Tibial artery (tissue), 4 donors: ENCODE measurements at places on chromosomes 6 and 20.

- no peaks in the 10 kb centered on the region for H3K27me3 ChIP-seq
- H3K36me3 ChIP-seq: no peaks in the 10 kb centered on the region
- H3K4me1 ChIP-seq: no peaks in the 10 kb centered on the region
- no peak for DNase-seq
- H3K27ac ChIP-seq: no peak overlapping the region
Measured at GRCh38 chr20:53608071-53608455, 14.4 kb upstream of the ZNF217 start.

- H3K27me3 ChIP-seq: no peaks in the 10 kb centered on the region
- DNase-seq: no peak
- no peak overlapping the region for H3K4me3 ChIP-seq
Measured at GRCh38 chr20:48919882-48920526, 1.5 kb upstream of the ARFGEF2 start.

DNA sequence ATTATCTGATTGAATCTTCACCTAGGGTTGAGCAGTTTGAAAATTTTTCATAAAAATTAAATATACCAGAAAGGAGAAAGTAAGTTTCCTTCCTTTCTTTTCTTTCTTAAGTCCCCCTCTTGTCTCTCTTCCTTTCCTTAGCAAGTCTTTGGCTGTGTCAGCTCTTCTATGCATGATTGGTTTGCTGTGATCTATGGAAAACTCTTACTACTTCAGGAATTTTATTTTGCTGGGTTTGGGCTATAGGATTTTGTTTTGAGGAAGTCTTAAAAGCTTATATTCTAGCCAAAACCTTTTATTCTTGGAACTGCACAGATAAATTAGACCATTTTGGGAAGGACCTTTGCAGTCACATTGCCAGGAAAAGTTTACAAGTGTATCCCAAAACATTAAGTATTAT is 173.4 kb upstream of the CITED2 start:
- H3K4me3 ChIP-seq: no peak overlapping the region
- peaks cover 27% of the 10 kb centered on the region for H3K4me1 ChIP-seq
- H3K27me3 ChIP-seq: no peaks in the 10 kb centered on the region

DNA sequence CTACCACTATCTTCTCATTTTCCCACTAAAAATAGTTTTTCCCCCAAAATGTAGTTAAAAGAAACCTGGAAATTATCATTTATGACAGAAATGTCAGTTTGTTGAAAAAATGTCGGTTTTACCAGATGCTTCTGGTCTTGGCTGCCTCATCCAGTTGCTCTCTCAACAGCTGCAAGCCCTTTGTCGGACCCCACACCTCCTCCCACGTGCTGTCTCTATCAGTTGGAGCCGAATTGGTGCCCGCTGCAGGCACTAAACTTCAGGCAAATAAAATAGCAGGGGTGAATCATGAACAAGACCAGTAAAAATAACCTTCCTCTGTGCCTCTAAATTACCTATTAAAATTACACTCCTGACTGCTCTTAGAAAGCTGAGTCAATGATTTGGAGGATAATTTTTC is 129.5 kb upstream of the CEP162 start:
- H3K4me1 ChIP-seq: peaks cover 15% of the 10 kb centered on the region
- no peak overlapping the region for H3K4me3 ChIP-seq
- H3K27me3 ChIP-seq: no peaks in the 10 kb centered on the region
- no peak for DNase-seq

GRCh38 chr6:153032255-153032882 is 29.9 kb upstream of the MTRF1L start:
- no peak overlapping the region for H3K4me3 ChIP-seq
- H3K27me3 ChIP-seq: no peaks in the 10 kb centered on the region
- no peaks in the 10 kb centered on the region for H3K36me3 ChIP-seq

DNA sequence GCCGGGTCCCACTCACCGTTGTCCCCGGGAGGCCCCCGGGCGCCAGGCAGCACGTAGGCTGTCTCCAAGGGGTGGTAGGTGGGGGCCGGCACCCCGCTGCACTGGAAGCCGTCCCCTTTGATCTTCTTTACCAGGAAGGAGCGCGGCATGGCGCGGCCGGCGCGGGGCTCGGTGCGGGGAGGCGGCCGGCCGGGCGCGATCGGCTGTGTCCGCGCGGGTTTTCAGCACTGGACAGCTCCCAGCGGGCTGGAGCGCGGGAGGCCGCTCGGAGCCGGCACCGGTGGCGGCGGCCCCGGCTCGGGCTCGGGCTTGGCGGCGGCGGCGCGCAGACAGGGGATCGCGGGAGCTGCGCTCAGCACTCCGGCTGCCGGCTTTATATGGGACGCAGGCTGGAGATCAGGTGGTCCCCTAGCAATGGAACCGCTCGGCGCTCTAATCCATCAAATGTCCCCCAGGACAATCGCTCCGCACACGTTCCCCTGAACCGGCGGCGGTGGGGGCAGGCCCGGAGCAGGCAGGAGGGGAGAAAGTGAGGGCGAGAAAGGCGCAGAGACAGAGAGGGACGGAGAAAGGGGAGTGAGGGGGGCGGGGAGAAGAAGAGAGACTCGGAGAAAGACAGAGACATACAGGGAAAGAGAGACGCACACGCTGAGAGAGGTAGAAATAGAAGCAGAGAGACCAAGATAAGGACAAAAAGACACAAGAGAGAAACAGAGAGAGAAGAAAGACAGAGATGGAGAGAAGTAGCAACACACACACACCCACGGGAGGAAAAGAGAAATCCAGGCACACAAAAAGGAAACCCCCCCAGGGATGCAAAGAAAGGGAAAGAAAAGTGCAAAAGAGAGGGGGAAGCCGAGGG is at the start of gene SCRT2:
Gene SCRT2 (minus strand): TSS at position 350 of the 862 bp plus-strand sequence. CDS start 201 bp downstream, at position 149.
- H3K27me3 ChIP-seq: peaks cover 78% of the 10 kb centered on the region
- no peak within 1 kb of the TSS for H3K27ac ChIP-seq
- DNase-seq: peak; percentile 66
- no peaks in the 10 kb centered on the region for H3K4me1 ChIP-seq

DNA sequence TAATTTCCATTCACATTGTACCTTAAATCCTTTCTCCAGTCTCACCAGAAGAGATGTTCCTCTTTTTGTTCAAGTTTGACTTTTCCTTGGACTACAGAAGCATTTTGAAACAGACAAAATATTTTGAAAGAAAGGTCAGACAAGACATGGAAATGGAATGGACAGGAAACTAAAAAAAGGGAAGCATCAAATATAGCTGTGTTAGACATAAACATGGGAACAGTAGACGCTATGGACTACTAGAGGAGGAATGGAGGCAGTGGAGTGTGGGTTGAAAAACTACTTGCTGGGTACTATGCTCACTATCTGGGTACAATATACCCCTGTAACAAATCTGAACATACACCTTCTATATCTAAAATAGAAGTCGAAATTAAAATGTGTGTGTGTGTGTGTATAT is 4.1 kb upstream of the FAM135A start:
- DNase-seq: no peak
- H3K4me1 ChIP-seq: peaks cover 7% of the 10 kb centered on the region
- H3K4me3 ChIP-seq: no peak overlapping the region
- no peaks in the 10 kb centered on the region for H3K36me3 ChIP-seq
- no peaks in the 10 kb centered on the region for H3K27me3 ChIP-seq

DNA sequence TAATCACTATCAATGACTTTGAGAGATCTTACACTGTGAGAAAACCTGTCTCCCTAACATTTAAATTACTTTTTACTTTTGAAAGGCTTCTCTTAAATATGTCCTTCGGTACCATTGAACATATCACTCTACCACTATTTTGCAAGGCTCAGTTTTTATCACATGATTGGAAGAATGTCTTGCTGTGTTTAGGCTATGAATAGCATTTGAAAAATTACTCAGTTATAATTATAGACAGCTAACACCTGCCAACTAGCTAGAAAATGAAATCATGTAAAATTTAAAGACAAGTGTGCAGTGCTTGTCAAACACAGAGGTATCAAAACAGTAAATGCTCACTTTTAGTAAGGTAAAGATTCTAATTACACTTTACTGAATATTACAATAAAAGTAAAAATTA is 11.0 kb downstream of the SESN1 start:
- H3K27me3 ChIP-seq: no peaks in the 10 kb centered on the region
- H3K36me3 ChIP-seq: no peaks in the 10 kb centered on the region
- no peak overlapping the region for H3K27ac ChIP-seq
- DNase-seq: no peak
- no peak overlapping the region for H3K4me3 ChIP-seq
- H3K4me1 ChIP-seq: no peaks in the 10 kb centered on the region

GRCh38 chr20:58019850-58020625 is 208.4 kb downstream of the ANKRD60 start:
- no peak overlapping the region for H3K4me3 ChIP-seq
- peak overlapping the region; percentile 10 for H3K27ac ChIP-seq
- peaks cover 37% of the 10 kb centered on the region for H3K4me1 ChIP-seq
- DNase-seq: no peak
- H3K27me3 ChIP-seq: no peaks in the 10 kb centered on the region
- no peaks in the 10 kb centered on the region for H3K36me3 ChIP-seq

DNA sequence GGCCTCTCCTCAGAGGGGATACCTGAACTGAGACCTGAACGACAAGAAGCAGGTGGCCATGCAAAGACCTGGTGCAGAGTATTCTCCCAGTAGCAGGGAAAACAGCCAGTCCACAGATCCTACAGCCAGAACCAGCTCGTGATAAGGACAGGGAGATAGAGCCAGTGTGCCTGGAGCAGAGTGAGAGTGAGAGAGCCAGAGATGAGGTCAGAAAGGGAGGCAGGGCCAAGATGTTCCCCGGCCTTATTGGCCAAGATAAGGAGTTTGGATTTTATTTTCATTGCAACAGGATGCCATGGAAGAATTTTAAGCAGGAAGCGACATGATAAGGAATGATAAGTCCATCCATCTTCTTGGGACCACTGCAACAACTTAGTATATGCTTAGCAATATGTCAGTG is 111.8 kb downstream of the UBE3D start:
- H3K36me3 ChIP-seq: peaks cover 8% of the 10 kb centered on the region
- H3K27me3 ChIP-seq: no peaks in the 10 kb centered on the region
- no peak overlapping the region for H3K27ac ChIP-seq
- H3K4me3 ChIP-seq: no peak overlapping the region
- no peak for DNase-seq

GRCh38 chr6:87661016-87661415 is 41.0 kb downstream of the AKIRIN2 start:
- DNase-seq: no peak
- H3K4me1 ChIP-seq: peaks cover 45% of the 10 kb centered on the region
- peaks cover 14% of the 10 kb centered on the region for H3K36me3 ChIP-seq
- no peaks in the 10 kb centered on the region for H3K27me3 ChIP-seq
- H3K4me3 ChIP-seq: no peak overlapping the region

GRCh38 chr6:128414943-128415342 is 105.5 kb downstream of the PTPRK start:
- no peak for DNase-seq
- H3K4me3 ChIP-seq: no peak overlapping the region
- H3K4me1 ChIP-seq: peaks cover 62% of the 10 kb centered on the region
- no peak overlapping the region for H3K27ac ChIP-seq
- no peaks in the 10 kb centered on the region for H3K36me3 ChIP-seq

DNA sequence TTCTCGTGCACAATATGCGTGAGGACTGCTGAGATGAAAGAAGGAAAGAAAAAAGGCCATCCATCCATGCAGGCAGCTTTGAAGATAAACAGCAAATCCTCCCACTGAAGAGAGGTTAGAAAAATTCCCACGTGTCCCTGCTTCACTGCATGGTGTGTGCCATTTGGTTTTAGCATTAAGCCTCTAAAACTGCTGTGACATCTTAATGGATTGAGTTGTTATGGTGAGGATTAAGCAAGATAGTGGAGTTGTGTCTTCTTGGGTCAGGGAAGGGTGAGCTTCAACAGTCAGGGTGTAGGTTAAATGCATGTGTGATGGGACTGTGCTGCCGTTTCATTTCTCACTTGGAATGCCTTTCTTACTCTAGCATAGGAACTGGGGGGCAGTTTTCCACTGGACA is 50.5 kb downstream of the ZNF831 start:
- DNase-seq: no peak
- no peak overlapping the region for H3K27ac ChIP-seq

DNA sequence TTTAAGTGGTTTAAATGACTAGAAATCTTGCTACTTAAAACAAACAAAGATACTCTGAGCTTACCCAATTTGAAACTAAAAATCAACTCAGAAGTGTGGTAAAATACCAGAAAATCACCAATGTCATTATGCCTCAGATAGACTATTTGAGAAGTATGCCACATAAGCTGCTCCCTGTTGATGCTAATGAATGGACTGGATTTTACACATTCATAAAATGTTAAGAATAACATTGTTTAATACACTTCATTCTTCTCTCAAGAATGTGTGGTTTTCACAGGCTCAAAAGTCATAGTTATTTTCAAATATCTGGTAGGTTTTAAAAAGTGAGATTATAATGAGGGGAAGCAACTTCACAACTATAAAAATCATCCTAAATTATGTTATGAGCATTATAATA is 170.6 kb downstream of the TASP1 start:
- H3K27me3 ChIP-seq: no peaks in the 10 kb centered on the region
- no peaks in the 10 kb centered on the region for H3K4me1 ChIP-seq
- no peak for DNase-seq

GRCh38 chr20:11755071-11755841 is 162.4 kb upstream of the BTBD3 start:
- DNase-seq: no peak
- no peaks in the 10 kb centered on the region for H3K27me3 ChIP-seq

DNA sequence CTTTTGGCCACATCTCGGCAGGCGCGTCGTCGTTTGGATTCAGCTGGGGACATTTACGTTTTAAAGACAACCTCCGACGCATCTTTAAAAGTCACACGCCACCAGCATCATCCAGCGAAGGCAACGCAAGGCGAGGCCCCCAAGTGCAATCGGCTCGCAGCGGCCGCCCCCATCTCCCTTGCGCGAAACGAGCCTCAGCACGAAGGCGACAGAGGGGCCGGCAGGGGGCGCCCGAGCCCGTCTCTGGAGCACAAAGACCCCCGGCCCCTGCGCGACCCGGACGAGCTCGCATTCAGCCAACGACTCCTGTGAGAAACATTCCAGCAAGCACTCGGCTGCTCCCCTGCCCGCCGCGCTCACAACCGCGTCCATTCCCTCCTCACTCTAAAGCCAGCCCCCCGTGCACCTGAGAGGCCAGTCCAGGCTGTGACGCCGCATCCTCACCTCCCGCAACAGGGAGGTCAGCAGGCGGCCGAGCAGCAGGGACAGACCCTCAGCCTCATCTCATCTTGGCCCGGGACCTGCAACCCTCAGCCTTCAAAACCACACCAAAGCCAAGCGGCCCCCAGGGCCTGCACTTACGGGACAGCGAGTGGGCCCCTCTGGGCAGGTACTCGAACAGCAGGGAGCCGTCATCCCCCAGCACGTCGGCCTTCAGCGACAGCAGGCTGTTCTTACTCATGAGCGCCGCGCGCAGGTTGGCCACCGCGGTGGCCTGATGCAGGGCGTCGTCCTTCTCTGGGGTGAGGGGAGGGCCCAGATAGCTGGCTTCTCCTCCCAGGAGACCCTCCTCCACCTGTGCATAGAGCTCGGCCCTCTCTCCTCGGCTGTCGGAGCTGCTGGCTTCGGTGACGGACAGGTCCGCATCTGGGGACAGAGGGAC is 35.8 kb downstream of the SLC2A4RG start:
- DNase-seq: no peak
- no peaks in the 10 kb centered on the region for H3K36me3 ChIP-seq
- H3K27ac ChIP-seq: no peak overlapping the region
- H3K4me1 ChIP-seq: peaks cover 3% of the 10 kb centered on the region
- H3K4me3 ChIP-seq: peak overlapping the region; percentile 15
